ENCODE measurements at places on chromosomes 7 and 10.
A peak's percentile ranks its signal among the peaks of the same experiment; 100 is the strongest.

DNA sequence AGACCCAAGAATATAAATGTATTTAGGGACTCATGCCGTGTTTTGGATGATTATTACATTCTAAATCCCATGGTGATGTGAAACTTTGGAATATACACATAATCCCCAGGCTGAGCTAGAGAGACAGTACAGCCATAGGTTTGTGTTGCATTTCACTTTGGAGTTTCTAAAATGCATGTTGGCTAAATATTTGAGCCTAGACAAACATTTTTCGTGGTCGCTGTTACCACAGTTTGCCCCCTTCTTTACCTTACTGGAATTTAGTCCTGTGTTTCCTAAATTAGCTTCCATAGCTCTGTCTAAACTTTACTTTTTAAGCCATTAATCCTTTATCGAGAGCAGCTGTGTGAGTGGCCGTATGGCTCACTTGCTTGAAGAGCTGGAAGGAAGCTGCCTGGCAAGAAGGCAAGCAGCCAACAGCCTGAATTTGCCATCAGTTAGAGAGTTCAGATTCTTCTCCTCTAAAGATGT lies 192.0 kb downstream of the BICC1 start:
- DNase-seq = no peak

GRCh38 chr7:134684165-134684564 lies 37.5 kb downstream of the BPGM start:
- no peak for DNase-seq

GRCh38 chr7:127683776-127684681 lies 32.0 kb downstream of the SND1 start:
- DNase-seq = no peak

GRCh38 chr7:41880107-41880506 lies 177.2 kb upstream of the INHBA start:
- DNase-seq = no peak

DNA sequence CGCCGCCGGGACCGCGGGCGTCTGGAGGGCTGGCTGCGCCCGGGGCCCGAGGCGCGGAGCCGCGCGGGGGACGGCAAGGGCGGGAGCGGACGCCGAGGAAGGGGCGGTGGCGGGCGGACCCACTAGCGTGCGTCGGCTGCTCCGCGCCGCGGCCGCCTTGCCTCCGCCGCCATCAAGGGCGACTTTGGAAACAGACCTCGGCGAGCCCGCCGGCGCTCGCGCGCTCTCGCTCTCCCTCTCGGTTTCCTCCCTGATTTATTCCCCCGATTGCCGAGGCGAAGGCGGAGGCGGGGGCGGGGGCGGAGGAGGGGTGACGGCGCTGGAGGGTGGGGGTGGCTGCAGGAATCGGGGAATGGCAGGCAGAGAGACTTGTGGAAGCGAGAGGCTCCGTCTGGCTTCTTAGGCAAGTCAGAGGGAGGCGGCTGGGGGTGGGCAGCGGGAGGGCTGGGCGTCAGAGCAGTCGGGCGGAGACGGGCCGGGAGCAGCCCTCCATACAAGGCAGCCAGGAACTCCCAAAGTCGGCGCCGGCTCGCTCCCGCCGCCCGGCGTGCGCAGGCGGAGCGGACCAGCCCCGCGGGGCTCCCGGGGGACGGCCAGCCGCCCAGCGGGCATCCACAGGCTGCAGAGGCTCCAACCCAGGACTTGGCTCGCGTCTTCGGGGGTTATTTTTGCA lies at the start of gene CACNA2D1:
Gene CACNA2D1 (minus strand): TSS at position 231 of the 673 bp plus-strand sequence.
- no peak for DNase-seq

GRCh38 chr10:28241741-28242399 lies 61.0 kb downstream of the MPP7 start:
- DNase-seq = no peak

DNA sequence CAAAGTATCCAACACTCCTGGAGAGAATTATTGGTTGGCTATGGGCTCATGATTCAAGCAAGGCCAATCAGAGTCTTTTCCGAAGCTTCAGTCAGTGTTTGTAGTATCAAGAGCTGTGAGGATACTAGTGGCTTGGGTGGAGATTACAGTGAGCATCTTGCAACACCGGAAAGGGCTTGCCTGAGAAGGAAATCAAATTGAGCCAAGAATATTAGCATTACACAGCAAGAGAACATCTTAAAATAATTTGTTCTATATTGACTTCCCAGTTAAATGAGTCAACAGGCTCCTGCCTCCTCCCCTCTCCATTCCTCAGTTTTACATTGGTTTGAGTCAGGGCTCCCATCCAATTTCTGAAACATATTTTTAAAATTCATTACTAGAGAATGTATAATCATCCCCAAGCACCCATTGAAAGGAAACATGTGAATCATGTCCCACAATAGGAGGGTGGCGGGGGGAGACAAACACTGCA lies 127.4 kb downstream of the ELAPOR2 start:
- no peak for DNase-seq

DNA sequence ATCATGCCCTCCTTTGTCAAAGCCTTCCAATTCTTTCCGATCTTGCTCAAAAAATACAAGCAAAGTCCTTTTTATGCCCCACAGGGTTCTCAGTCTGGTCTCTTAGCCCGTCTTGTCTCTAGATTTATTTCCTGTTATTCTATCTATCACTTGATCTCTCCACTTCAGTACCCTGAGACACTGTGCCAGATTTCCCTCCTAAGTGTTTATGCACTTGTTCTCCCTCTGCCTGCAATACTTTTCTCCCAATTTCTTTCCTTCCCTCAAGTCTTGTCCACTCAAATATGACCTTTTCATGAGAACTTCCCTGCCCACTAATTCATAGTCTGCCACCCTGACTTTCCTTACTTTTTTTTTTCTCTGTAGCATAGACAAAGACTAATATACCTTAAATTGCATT lies 141.4 kb downstream of the MBL2 start:
- DNase-seq = no peak

DNA sequence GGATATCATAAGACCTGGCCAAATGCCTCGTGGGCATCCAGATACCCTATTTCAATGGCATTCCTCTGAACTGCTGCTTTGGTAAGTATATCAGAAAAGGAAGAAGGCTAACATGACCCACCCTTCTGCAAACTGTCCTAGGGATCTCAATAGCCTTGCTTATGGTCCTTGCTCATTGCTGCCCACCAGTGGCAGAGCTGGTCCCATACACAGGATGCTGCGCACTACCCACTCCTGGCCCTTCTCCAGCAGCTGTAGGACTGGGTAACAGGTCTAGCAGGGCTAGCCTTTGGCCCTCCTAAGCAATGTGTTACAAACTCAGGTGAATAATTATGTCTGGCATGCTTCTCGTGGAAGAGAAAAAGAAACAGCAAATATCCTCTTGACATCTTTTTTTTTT lies 72.5 kb downstream of the C10orf90 start:
- DNase-seq = no peak

- no peak for DNase-seq
Observed at GRCh38 chr7:140041659-140042385, 20.9 kb downstream of the PARP12 start.

GRCh38 chr10:60029475-60029874 lies 123.1 kb upstream of the CCDC6 start:
- DNase-seq = no peak

- no peak for DNase-seq
Observed at GRCh38 chr10:23368816-23369640, 24.4 kb upstream of the C10orf67 start.

- DNase-seq = no peak
Observed at GRCh38 chr7:117012696-117013095, 59.4 kb downstream of the ST7 start.

GRCh38 chr7:80860554-80860953 lies 58.3 kb downstream of the SEMA3C start:
- no peak for DNase-seq

GRCh38 chr7:4683884-4684565 lies 1.9 kb downstream of the FOXK1 start:
- no peak for DNase-seq

DNA sequence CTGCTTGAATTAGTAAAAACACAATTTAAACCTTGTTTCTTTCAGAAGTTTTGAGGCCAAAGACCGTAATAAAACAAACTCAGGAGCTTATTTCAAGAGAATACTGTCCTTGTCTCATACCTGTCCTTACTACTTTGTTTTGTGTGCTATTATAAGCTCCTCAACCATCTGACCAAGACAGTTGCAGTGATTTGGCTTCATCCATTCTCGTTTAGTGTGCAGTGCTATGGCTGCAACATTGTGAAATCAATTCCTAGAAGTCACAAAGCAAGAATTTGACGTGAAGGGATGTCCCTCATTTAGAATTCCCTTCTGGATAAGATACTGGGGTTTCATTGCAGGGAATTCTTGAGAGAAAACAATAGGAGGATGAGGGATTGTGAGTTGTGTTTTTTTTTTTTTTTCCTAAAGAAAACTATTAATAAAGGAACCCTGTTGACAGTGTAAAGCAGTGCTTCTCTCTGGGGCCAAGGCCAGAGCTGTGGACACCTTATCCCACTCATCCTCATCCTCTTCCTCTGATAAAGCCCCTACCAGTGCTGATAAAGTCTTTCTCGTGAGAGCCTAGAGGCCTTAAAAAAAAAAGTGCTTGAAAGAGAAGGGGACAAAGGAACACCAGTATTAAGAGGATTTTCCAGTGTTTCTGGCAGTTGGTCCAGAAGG lies at the start of gene OIT3:
Gene OIT3 (plus strand): TSS at position 604 of the 663 bp plus-strand sequence. CDS start 60 bp downstream, outside the sequence.
- DNase-seq = no peak

- no peak for DNase-seq
Observed at GRCh38 chr7:9189703-9190102, 756.3 kb downstream of the NXPH1 start.

DNA sequence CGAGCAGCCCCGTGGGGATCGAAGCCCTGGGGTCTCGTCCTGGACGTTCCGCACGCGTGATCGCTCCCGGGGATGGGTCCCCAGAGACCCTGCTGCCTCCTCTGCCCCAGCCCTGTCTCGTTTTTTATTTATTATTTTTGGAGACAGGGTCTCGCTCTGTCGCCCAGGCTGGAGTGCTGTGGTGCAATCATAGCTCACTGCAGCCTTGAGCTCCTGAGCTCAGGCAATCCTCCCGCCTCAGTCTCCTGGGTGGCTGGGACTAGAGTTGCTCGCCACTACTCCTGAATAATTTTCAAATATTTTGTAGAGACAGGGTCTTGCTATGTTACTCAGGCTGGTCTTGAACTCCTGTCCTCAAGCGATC lies 319 bp upstream of the STX1A start:
- no peak for DNase-seq

- DNase-seq = no peak
Observed at GRCh38 chr10:19947656-19948055, 131.4 kb downstream of the PLXDC2 start.

DNA sequence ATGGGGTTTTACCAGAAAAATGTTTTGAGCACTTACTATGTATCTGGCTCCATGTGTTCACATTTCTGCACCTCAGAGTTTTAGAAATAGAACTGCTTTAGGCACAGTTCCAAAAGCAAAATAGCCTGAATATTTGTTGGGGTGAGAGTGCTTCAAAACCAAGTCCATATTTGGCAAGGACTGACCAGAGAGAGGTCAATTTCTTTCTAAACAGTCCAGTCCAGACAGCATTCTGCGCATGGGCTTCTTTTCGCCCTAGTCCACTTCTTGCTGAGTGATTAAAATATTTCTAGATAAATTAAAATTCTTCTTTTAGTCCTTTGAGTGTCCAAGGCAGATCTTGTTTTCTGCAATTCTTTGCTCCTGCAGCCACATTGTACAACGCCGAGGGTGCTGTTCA lies 427.0 kb downstream of the PHTF2 start:
- DNase-seq = no peak

GRCh38 chr7:15885678-15886077 lies 199.2 kb upstream of the MEOX2 start:
- no peak for DNase-seq

DNA sequence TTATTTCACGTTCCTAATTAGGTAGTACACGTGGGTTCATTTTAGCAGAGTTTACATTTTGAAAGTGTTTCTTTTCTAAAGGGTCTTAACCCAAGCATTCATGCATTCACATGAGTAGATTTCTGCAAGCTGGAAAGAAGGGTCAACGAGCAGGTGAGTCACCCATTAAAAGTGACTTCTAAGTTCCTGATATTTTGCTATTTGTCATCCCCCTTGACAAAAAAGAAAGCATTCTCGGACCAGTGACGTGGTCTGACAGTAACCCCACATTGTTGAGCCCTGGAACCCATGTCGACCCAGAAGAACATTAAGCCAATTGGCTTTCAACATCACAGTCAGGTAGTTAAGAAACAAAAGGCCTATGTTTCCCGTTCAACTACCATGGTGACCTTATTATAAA lies 49.6 kb downstream of the ABCB5 start:
- no peak for DNase-seq

GRCh38 chr10:88979153-88979562 lies 11.4 kb upstream of the FAS start:
- DNase-seq = no peak

DNA sequence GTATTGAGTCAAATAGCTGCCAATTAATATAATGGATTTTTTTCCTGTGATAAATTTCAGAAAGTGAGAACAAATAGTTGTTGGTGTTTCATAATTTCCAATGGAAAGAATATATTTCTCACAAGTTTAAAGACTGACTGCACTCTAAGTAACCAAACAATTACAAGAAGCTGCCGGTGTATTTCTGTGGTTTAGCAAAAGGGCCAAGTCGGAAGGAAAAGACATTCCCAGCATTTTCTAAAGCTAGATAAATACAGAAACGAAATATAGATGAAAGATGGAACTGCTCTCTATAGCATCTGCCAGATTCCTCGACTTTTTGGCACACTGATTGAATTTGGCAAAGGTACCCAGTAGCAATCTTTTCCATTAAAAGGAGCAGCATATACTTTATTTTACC lies 92.7 kb upstream of the MKX start:
- no peak for DNase-seq

GRCh38 chr7:929311-929711 lies 25.2 kb downstream of the ADAP1 start:
- DNase-seq = no peak

GRCh38 chr7:27611059-27611458 lies 51.6 kb downstream of the HIBADH start:
- DNase-seq = no peak

- no peak for DNase-seq
Observed at GRCh38 chr10:1552406-1552805, 184.9 kb downstream of the ADARB2 start.

- DNase-seq = no peak
Observed at GRCh38 chr10:133473270-133473669, 19.5 kb downstream of the SCART1 start.

- peak; percentile 17 for DNase-seq
Observed at GRCh38 chr10:91944880-91945630, 21.5 kb downstream of the BTAF1 start.

- no peak for DNase-seq
Observed at GRCh38 chr10:97887399-97887798, 37.8 kb downstream of the GOLGA7B start.
